CD4-positive, alpha-beta T cell treated with Interleukin-21 for 1 hour (primary cell): ENCODE measurements at places on chromosomes 1 and 21.

- no peak for DNase-seq
Observed at GRCh38 chr1:218366322-218367052, 21.4 kb downstream of the TGFB2 start.

DNA sequence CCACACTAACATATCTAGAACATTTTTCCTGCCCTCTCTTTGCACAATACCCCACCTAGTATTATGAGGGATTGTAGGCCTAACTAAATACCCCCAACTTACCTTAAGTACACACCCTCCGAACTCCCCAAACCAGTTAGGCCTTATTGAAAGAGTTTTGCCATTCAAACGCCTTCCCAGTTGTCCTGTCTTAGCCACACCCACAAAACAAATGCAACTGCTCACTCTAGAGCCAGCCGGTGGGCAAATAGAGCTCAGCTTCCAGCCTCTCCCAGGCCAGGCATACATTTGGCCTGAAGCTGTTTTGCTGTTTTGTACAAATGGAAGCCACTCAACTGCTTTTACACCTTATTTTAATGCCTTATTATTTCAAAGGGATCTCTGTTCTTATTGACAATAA, 224.2 kb upstream of the RUNX1 start:
- DNase-seq, result no peak

DNA sequence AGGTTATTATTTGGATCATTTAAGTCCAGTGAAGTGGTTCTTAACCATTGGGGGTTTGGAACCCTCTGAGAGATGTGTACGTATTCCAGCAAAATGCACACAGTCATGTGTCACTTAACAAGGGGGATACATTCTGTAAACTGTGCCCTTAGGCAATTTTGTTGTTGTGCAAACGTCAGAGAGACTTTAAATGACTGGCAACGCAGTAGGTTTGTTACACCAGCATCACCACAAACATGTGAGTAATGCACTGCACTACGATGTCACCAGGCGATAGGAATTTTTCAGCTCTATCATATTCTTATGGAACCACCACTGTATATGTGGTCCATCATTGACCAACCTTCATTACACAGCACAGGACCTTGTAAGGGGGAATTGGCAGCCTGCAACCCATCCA, 11.9 kb downstream of the AHCYL1 start:
- no peak for DNase-seq

GRCh38 chr1:7093297-7093696, 308.0 kb downstream of the CAMTA1 start:
- DNase-seq, result no peak

- no peak for DNase-seq
Observed at GRCh38 chr1:5616366-5617178, 375.7 kb downstream of the NPHP4 start.
